Natural killer cell (primary cell): ENCODE measurements at places on chromosomes 7 and 10. TPM values are rescaled to one million over a fixed set of nuclear protein-coding genes. Genes with fewer than 3 reads are reported as not detected.

PRSS2 gene
- not detected for total RNA-seq

NODAL gene
- total RNA-seq, result not detected

BTRC gene
- 15.2 TPM for total RNA-seq

AOAH gene
- 312 TPM for total RNA-seq

TMEM254 gene
- total RNA-seq, result 11.1 TPM

SPDYE2B gene
- not detected for total RNA-seq

- no peak for DNase-seq
Measured at GRCh38 chr7:143504937-143505297, 27.2 kb downstream of the TAS2R41 start.

- no peak for DNase-seq
Measured at GRCh38 chr10:112402917-112403316, 29.0 kb downstream of the ACSL5 start.

- no peak for DNase-seq
Measured at GRCh38 chr10:80165173-80165572, 32.6 kb downstream of the PLAC9 start.
